H54 (cell line): ENCODE measurements at places on chromosomes 6 and 20.
A peak's percentile ranks its signal among the peaks of the same experiment; 100 is the strongest.

GRCh38 chr6:43673444-43674084 is 14.0 kb downstream of the MRPS18A start:
- DNase-seq = no peak

DNA sequence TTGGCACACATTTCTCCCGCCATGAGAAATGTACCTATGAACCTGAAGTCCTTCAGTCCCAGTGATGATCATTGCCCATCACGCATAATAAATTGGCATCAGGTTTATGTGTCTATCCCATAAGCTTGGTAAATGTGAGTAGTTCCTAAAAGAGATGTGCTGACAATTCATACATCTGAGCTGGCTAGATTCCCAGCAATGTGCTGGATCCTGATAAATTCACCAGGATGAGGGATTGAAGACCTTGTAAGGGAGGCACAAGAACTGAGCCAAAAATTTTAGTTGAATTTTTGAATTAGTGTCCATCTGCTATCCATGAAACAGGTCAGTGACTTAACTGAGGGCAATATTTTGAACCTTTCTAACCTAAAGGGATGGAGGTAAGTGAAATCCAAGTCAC is 267.9 kb upstream of the CITED2 start:
- DNase-seq = no peak

DNA sequence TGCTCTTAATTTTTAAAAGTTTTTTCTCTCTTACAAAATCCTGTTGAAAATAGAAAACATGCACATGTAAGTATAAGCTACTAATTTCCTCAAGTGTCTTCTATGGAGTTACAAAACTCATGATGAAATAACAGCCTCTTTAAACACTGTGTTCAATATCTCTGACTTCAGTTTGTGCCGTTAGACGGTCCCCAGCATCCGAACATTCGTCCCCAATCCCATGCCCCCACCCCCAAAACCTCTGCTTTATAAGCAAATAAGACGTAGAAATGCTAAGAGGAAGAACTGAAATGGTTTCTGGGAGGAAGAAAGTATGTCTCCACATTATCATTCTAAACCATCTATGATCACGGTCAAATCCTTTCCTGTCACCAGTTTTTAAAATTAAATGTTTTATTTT is 31.7 kb upstream of the MYB start:
- no peak for DNase-seq

DNA sequence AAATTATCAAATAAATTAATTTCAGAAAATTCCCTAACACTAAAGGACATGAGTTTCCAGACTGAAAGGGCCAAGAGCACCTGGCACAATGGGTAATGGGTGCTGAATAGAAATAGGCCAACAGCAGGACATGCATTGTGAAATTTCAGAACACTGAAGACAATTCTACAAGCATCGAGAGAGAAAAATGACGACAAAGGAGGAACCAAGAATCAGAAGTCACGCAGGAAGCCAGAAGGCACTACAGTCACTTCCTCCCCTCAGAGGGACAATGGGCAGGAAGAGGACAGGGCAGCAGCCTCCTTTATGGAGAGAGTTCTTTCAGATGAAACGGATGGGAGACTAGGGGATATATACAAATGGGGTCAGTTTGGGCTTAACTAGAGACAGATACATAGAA is 29.6 kb downstream of the PCNA start:
- DNase-seq = no peak

DNA sequence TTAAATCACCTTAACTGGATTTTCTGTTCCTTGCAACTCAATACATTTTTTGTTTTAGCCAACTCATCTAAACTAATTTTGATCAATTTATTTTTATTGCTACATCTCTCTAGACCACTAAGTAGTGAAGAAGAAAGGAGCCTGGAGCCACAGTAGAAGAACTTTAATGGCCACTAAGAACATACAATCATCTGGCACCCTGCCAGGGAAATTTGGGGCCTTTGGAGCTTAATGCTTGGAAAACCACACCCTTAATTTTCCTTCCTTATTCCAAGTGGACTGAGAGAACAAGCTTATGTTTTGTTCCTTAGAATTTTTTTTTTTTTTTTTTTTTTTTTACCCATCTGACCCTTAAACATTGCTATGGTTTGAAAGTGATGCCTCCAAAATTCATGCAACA is 12.0 kb upstream of the GMDS start:
- DNase-seq = no peak

- DNase-seq = peak; percentile 38
Measured at GRCh38 chr6:108557494-108558371, 3.0 kb upstream of the FOXO3 start.

DNA sequence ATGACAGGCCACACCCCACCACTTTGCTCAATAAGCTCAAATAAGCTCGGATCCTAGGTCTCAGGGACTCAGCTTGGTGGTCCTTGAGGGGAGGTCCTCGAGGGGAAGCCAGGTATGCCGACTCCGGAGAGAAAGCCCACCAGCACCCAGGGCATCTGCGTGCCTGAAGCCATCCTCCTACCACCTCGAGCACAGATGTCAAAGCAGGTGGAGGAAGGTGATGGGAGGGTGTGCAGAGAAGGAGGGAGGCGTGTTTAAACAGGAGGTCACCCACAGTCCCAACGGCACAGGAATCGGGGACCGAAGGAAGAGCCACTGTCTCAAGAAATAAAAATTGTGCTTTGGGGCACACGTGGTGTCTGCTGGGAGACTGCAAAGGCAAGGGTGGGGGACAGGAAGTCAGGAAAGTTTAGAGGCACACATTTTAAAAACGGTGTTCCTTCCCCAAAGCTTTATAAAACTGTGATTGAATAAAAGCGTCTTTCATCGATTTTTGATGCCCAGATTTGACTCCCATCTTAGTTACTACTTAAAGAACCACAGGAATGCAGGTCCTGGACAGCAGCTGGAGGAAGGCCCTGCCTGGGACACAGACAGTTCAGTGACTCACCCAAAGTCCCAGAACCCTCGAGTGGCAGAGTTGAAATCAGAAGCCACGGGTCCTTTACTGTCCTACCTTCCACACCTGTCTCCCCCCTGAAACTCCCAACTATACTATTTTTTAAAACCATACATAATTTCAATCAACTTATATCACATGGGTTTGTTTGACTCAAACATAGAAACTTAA is 221.0 kb upstream of the PDE10A start:
- peak; percentile 26 for DNase-seq
